ENCODE measurements at places on chromosomes 13 and 19. TPM values are rescaled to one million over a fixed set of nuclear protein-coding genes. Genes with fewer than 3 reads are reported as not detected.

DNA sequence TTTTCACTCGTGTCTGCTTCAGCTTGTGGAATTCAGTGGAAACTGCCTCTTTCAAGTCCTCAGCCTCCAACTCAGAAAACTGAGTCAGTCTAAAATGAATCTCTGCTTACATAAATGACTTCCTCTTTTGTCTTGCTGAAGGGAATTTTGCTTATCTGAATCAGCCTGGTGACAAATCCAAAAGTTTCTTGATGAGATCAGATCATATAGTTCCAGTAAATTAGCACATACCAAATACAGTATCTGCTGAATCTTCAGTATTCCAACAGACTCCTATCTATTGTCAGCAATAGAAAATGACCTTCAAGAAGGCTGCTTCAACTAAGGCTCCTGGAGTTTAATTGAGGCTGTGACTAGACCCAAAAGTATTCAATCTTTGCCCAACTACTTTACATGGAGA is 290.0 kb downstream of the MZT1 start:
- DNase-seq: peak; percentile 1

Gene MAB21L1
- 3.7 TPM for total RNA-seq

DNA sequence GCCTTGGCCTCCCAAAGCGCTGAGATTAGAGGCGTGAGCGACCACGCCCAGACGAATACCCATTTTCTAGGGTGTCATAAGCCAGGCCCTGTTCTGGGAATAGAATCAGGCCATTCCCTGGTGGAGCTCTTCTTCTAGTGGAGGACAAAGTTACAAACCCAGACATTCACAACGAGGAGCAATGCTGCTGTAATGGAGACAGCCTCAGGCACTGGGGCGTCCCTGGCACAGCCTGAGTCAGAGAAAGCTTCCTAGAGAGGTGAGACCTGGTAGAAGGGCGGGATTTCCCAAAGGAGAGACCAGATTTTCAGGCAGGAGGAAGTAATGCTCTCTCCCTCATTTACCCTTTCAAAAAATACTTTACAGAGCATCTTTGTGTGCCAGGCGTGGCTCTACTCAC is 12.7 kb downstream of the PRKCG start:
- DNase-seq: no peak

Gene ZNF439
- total RNA-seq: 2.8 TPM

GRCh38 chr19:41910240-41910991 is 17.8 kb downstream of the ERFL start:
- no peak for DNase-seq

- DNase-seq: no peak
Measured at GRCh38 chr19:50723735-50724521, 764 bp downstream of the CLEC11A start.

- peak; percentile 69 for DNase-seq
Measured at GRCh38 chr13:26679411-26680122, 81.0 kb downstream of the GPR12 start.

Gene GJB2
- 0.18 TPM for total RNA-seq

DNA sequence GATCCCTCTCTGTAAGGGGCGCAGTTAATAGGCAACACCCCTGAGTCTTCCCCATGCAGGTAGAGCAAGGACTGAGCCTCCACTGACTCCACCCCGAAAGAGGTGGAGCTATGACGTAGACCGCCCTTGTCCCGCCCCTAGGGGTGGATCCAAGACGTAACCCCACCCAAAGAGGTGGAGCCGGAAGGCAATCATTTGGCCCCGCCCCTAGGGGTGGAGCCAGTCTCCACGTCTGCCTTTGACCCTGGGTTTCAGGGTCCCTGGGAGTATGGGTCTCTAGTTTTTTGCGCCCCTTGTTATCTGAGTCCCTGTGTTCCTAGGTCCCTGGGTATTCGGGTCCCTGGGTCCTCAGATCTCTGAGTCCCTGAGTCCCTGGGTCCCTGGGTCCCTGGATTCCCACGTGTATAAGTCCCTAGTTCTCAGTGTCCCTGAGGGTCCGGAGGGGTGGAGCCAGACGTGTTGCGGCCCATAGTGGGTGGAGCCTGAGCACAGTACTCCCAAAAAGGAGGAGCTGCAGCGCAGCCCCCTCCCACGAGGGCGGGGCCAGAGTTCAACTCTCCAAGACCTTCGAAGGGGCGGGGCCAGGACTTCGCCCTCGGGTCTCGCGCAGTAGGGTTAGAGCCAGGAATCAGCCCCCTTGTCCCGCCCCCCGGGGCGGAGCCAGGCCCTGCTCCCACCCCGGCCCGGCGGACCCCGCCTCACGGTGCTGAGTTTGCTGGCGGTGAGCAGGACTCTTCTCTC is 5.3 kb downstream of the DENND1C start:
- peak; percentile 38 for DNase-seq

- no peak for DNase-seq
Measured at GRCh38 chr19:55870736-55871135, 34.4 kb downstream of the NLRP4 start.

Gene NXNL1
- not detected for total RNA-seq

Gene GPR42
- not detected for total RNA-seq

DNA sequence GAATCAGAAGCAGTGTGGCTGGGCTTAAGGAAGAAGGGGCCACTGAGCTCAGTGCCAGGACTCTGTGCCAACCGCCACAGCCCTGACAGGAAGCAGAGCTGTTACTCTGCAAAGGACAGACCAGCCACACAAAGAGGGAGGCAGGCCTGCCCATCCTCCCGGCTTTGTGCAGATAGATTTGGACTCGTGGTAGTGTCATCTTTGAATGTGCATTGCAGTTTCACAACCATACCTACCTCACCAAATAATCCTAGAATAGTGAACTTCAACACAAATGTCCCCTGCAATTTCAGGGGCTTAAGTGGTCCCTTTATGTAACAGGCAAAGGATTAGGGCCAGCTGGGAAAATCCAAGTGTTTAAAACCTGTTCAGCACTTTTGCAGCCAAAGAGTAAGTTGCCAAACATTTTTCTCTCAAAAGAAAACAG is 55.1 kb upstream of the CLDN10 start:
- DNase-seq: no peak

Gene ZNF208
- 0.09 TPM for total RNA-seq

DNA sequence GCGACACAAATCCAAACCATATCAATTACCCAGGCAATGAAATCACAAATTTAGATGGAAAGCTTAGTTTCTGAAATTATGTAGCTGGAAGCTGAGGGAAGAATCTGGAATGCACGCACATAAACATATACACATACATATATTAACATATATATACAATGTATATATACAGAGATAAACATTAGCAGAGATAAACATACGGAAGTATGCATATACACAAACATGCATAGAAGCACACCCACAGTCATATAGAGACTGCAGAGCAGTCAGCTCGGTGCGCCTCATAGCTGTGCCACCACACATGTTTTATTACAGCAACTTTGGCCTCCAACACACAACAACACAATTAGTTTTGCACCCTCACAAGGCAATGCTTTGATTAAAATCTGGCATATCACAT is 288.1 kb downstream of the TEX29 start:
- DNase-seq: no peak

Gene TRPC4
- total RNA-seq: 1.2 TPM

DNA sequence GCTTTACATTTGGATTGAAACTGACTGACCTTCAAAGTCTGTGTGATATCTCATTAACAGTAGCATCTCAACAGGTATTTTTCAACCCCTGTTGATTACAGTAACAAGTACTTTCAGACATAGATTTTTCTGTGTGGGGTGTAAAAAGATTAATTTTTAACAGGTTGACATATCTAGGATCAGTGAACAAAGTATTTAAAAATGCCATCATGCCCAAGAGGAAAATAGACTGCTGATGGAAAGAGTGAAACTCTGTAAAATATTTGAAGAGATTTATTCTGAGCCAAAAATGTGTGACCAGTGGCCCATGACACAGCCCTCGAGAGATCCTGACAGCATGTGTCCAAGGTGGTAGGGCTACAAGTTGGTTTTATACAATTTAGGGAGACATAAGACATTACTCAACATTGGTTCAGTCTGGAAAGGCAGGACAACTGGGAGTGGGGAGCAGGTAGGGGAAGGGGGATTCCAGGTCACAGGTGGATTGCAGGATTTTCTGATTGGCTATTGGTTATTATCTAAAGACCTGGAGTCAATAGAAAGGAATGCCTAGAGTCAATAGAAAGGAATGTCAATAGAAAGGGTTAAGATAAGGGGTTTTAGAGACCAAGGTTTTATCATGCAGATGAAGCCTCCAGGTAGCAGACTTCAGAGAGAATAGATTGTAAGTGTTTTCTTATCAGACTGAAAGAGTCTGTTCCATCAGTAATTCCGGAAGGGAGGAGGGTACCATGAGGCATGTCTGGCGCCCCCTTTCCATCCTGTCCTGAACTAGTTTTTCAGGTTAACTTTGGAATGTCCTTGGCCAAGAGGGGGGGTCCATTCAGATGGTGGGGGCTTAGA is 29.1 kb downstream of the TNFRSF19 start:
- DNase-seq: no peak

GRCh38 chr13:18947376-18947977 is 234.1 kb downstream of the TUBA3C start:
- DNase-seq: no peak

GRCh38 chr13:108496362-108497210 is 132.8 kb upstream of the MYO16 start:
- no peak for DNase-seq

DNA sequence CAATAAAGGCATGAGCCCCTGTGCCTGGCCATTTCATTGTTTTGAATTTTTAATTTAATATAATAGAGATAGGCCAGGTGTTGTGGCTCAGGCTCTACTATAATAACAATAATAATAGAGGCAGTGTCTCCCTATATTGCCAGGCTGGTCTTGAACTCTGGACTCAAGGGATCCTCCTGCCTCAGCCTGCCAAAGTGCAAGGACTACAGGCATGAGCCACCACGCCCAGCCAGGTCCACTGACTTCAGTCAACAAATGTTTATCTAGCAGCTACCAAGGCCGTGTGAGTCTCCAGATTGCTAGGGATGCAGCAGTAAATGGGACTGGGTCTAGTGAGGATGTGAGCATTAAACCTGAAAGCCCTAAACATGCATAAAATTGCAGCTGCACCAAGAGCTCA is 13.8 kb upstream of the ILF3 start:
- DNase-seq: no peak

DNA sequence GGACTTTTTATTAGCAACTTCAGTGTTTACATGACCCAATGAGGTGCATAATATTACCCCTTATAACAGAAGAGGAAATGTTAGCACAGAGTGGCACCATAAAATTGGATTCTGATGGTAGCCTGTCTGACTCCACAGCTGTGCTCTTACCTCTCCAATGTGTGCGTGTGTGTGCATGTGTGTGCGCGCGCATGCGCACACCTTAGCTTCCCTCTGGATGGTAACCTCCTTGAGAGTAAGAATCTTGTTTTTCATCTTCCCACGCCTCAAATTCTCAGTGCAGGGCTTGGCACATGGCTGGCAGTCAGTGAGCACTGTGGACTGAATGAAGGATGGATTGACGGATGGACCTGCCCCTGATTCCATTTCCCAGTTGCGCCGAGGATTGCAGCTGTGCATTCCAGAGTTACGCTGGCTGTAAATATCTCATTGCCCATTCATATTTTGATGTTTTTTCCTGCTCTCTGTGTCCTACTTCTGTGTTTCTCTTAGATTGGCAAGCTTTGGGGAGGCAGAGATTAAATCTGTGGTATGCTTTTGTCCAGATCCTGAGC is 99.2 kb upstream of the WASF3 start:
- DNase-seq: no peak

GRCh38 chr19:40365613-40366401 is 17.3 kb downstream of the PLD3 start:
- peak; percentile 43 for DNase-seq

DNA sequence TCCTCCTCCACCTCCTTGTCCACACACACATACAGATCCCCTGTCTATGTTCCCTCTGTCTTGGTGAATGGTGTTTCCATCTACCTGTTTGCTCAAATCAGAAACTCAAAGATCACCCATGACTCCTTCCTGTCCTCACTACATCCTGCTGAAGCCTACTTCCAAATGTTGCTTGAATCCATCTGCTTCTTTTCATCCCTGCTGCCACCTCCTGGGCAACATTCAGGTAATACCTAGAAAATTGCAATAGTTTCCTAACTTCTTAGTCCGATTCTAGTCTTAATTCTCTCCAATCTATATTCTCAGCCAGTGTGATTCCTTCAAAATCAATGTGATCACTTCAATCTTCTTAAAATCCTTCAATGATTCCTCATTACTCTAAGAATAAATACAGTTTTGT is 155.5 kb upstream of the STARD13 start:
- peak; percentile 39 for DNase-seq

DNA sequence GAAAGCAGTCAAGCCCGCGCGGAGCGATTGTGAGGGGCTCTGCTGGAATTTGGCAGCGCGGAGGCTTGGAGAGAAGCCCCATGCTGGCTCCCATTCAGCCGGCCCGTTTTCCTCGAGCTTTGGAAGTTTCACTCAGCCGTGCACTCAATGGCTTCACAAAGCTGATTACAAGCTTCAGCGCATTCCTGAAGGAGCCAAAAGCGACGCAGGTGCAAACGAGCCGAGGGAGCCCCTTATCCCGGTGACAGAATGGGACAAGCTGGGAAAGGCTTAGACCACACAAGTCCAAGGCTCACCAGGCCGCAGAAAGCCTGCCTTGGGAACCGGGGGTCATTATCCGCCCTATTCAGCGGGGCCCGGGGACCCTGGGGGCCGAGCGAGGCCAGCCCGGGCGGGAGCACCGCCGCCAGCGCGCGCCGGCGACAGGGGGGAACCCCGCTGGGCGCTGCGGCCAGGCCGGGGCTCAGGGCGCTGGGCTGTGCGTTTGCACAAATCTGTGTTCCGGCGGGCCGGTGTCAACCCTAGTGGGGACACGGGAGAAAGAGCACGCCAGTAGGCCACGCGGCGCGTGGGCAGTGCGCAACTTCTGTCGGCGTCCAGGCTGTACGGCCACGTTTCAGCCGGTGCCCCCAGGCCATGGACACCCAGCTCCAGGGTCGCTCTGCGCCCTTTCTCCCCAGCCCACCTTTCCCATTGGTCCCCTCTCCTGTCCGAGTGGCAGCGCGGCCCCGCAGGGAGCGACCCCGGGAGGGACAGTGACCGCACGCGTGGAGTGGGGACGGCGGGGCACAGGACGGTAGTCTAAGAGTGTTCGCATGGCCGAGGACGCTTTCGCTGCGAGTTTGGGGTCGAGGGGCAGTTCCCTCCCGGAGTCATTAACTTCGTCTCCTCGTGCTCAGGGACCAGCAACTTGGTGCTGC is 37.3 kb downstream of the SOX1 start:
- DNase-seq: no peak

Gene SIX5
- total RNA-seq: 16.4 TPM

Gene LRRC8E
- total RNA-seq: 5.2 TPM

DNA sequence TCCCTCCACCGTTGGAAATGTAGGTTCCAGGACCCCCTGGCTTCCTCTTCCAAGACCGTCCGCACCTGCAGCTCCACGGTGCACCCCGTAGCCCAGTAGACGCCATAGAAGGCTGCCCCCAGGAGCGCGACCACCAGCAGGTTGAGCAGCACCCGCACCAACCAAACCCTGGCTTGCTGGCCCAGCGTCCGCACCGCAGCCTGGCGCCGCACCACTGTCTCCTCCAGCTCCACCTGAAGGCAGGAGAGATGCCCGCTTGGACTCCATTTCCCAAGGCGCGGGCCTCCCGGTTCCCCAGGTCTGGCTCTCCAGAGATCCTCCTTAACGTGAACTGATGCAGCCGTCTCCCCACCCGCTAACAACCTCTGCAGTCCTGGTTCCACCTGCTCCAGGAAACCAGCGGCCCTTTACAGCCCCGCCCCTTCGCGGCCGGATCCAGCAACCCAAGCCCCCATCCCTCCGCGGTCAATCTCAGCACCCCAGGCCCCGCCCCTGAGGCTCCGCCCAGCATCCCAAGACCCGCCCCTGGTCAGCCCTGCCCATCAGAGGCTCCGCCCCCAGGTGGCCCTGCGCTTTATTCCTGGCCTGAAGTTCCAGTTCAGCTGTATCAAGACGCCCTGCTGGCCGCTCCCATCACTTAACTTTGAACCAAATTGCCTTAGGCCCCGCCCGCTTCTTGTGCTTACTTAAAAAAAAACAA is 5.0 kb upstream of the LENG1 start:
- DNase-seq: peak; percentile 27

- DNase-seq: no peak
Measured at GRCh38 chr13:110815471-110816204, 99.2 kb downstream of the ANKRD10 start.
